Panc1 (cell line): ENCODE measurements at places on chromosomes 3 and 15.

- H3K4me3 ChIP-seq = no peak overlapping the region
- no peaks in the 10 kb centered on the region for H3K4me1 ChIP-seq
- no peaks in the 10 kb centered on the region for H3K36me3 ChIP-seq
- no peaks in the 10 kb centered on the region for H3K27me3 ChIP-seq
- no peak for DNase-seq
- H3K27ac ChIP-seq = no peak overlapping the region
These were observed 12.9 kb downstream of the LOXL1 start for GRCh38 chr15:73939138-73939537.

- no peak for DNase-seq
- no peaks in the 10 kb centered on the region for H3K36me3 ChIP-seq
- peak overlapping the region; percentile 93 for H3K27ac ChIP-seq
These were observed 58.5 kb upstream of the LMCD1 start for GRCh38 chr3:8442993-8443650.

- H3K4me3 ChIP-seq = no peak overlapping the region
- no peak overlapping the region for H3K27ac ChIP-seq
- no peaks in the 10 kb centered on the region for H3K36me3 ChIP-seq
- peaks cover 10% of the 10 kb centered on the region for H3K27me3 ChIP-seq
- no peak for DNase-seq
These were observed 6.8 kb upstream of the SKOR1 start for GRCh38 chr15:67818464-67818863.

DNA sequence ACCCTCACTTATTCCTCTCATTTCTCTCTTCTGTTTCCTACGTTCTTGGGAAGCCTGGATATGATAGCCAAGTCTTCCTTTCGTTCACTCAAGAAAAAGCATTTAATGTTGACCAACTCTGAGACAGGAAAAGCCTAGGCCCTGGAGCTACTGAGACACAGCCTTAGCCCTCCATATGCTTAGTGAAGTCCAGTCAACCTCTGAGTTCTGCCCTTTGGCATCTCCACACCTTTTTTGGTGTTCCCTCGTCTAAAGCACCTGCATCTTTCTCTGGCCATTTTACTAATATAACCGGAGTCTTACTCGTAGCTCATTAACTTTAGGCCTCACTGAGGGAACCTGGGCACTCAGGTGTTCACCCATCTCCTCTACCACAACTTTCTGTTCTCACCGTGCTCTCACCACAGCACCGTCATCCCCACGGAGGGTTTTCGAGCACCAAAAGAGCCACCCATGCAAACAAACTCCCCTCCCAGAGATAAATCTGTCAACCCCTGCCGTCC, 632 bp downstream of the MTHFS start:
- no peaks in the 10 kb centered on the region; the same call in 1 of the 2 replicates for H3K36me3 ChIP-seq
- DNase-seq = no peak
- peak overlapping the region; percentile 70 for H3K4me3 ChIP-seq
- H3K27ac ChIP-seq = peak overlapping the region; percentile 89

DNA sequence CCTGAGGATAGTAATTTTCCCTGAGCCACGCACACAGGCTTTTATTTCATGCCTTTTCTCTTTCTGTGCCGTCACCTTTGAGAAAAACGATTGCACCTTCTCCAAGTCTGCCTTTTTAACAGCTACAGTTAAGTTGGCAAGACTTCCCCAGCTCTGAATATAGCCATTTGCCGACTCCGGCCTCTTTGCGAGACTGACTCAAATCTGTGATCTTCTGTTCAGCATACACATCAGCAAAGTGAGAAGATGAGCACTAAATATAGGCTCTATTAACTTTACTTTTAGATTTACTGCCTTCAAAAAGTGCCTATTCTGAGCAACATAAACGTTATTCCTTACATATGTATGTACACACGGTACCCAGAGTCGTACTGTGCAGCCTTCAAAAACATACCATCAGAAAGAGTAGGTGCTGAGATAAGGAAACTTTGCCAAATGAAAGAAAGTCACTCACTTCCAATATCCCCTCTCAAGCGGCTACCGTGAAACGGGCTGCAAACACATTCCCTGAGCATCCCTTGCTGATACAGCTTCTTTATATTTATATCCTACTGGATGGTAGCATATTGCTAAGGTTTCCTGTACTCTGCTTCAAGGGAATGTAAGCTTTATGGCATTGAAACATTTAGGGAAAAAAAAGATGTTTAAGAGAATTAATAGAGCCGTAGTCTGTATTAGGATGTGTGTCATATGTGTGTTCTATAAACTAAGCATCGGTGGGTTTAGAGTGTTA, 283.3 kb upstream of the TPRG1 start:
- H3K27ac ChIP-seq = no peak overlapping the region
- no peak overlapping the region for H3K4me3 ChIP-seq
- no peaks in the 10 kb centered on the region for H3K27me3 ChIP-seq

DNA sequence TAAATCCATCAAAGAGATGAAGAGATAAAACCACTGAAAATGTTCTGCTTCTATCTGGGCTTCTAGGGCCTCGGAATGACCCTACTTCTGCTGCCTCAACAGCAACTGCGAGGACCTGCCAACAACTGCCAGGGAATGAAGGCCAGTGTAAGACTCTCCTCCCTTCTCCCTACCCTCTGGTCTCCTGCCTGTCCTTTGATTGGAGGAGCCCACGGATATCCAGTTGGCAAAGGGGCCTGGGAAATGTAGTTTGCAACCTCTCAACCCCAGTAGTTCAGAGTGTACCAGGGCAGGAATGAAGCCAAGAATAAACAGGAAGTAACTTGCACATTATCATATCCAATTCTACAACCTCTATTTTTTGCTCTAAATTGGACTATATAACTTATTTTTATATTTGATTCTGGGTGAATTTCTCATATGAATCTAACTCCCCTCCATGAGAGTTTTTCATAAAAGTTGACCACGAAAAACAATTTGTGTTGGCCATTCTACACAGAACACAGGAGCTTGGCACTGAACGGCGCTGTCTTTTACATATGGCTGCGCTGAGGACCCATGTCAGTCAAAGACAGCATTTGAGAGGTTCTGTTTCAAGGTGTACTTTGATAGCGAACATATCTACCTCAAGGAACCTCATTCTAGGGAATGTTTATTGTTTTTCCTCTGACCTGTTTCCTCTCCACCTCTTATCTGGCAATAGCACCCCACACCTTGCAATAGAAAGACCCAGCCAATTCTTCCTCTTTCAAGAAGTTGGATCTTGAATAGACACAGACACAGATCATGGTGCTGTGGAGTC, 91.1 kb upstream of the RNF7 start:
- DNase-seq = no peak
- H3K27me3 ChIP-seq = no peaks in the 10 kb centered on the region
- no peaks in the 10 kb centered on the region for H3K4me1 ChIP-seq
- no peak overlapping the region for H3K27ac ChIP-seq
- H3K36me3 ChIP-seq = no peaks in the 10 kb centered on the region
- no peak overlapping the region for H3K4me3 ChIP-seq

GRCh38 chr3:10758304-10759037, 57.6 kb upstream of the SLC6A11 start:
- H3K36me3 ChIP-seq = no peaks in the 10 kb centered on the region
- H3K27me3 ChIP-seq = peaks cover 4% of the 10 kb centered on the region; the same call in 1 of the 2 replicates
- no peak overlapping the region for H3K27ac ChIP-seq
- no peaks in the 10 kb centered on the region for H3K4me1 ChIP-seq

DNA sequence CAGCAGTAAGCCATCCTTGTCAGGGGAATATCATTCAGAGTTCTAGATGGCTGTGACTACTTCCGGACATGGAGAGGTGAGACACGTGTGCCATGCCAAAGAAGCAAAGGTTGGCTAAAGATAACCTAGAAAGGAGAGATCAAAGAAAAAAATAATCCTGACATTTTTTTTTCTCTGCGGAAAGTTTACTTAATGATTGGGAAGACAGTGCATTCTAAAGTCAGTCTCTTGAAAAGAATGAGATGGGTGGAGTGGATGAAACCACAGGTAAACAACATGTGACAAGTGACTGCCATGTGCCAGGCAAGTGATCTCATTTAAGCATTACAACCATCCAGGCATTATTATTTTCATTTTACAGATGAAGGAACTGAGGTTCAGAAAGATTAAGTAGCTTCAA, 436.6 kb downstream of the SOX2 start:
- no peak overlapping the region for H3K4me3 ChIP-seq
- H3K27me3 ChIP-seq = no peaks in the 10 kb centered on the region
- DNase-seq = no peak
- no peaks in the 10 kb centered on the region for H3K36me3 ChIP-seq

GRCh38 chr3:4853749-4854140, 125.5 kb upstream of the BHLHE40 start:
- H3K27me3 ChIP-seq = no peaks in the 10 kb centered on the region
- no peaks in the 10 kb centered on the region for H3K4me1 ChIP-seq
- H3K36me3 ChIP-seq = no peaks in the 10 kb centered on the region
- no peak overlapping the region for H3K27ac ChIP-seq
- no peak overlapping the region for H3K4me3 ChIP-seq
- DNase-seq = no peak

DNA sequence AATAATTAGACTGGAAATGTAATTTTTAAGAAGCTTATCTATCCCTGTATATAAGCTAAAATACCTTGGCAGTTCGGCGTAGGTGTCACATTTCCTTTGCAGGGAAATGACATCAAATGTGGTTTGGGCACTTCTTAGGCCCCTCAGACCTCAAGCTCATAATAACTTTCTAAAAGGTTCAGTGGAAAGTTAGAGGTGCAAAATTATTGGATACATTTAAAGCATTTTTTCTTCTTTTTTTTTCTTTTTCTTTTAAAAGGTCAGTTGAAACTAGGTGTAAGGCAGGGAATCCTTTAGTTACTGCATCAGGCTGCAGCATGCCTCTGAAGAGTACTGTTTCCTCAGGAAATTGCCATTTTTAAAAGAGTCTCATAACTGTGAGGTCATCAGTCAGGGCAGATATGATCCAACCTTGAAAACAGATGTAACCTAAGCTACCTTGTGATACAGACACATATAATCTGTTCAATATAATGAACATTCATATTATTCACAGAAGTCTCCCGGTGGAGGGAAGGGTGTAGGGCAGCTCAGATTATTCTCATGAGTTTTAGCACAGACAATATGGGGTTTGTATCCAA, 4.8 kb downstream of the SACM1L start:
- peaks cover 9% of the 10 kb centered on the region for H3K4me1 ChIP-seq
- H3K27ac ChIP-seq = no peak overlapping the region
- H3K27me3 ChIP-seq = no peaks in the 10 kb centered on the region
- peaks cover 2% of the 10 kb centered on the region for H3K36me3 ChIP-seq
- no peak overlapping the region for H3K4me3 ChIP-seq
- DNase-seq = no peak

- no peak for DNase-seq
- H3K27ac ChIP-seq = no peak overlapping the region
- H3K4me3 ChIP-seq = no peak overlapping the region
- no peaks in the 10 kb centered on the region for H3K36me3 ChIP-seq
These were observed 388.5 kb downstream of the VPS13C start for GRCh38 chr15:61671736-61672135.

- no peak overlapping the region for H3K27ac ChIP-seq
- no peak for DNase-seq
- H3K4me1 ChIP-seq = no peaks in the 10 kb centered on the region
- no peak overlapping the region for H3K4me3 ChIP-seq
These were observed 43.1 kb upstream of the SRGAP3 start for GRCh38 chr3:9292516-9292915.

DNA sequence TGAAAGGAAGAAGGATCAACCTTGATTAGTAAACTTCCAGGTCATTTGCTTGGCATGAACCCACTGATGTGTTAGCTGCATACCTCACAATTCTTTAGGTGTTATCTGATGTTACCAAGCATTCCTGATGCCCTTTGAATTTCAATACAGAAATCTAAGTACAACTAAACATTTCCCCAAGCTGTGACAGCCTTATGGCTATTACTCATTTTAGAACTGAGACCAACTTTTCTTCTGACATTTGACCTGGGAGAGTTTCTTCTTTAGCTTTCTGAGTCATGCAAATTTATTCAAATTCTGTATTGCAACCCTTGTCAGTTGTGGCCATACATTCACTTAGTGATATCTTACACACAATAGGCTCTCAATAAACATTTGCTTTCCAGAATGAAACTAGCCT, 124.3 kb downstream of the TIGIT start:
- H3K27me3 ChIP-seq = no peaks in the 10 kb centered on the region
- no peaks in the 10 kb centered on the region for H3K4me1 ChIP-seq
- no peaks in the 10 kb centered on the region for H3K36me3 ChIP-seq
- H3K27ac ChIP-seq = no peak overlapping the region

- no peaks in the 10 kb centered on the region for H3K36me3 ChIP-seq
- DNase-seq = no peak
- H3K27ac ChIP-seq = no peak overlapping the region
- no peaks in the 10 kb centered on the region for H3K4me1 ChIP-seq
These were observed 44.8 kb upstream of the CBLB start for GRCh38 chr3:105913616-105914015.

GRCh38 chr3:143228405-143228804, 108.8 kb downstream of the CHST2 start:
- H3K4me1 ChIP-seq = no peaks in the 10 kb centered on the region
- no peaks in the 10 kb centered on the region for H3K36me3 ChIP-seq
- no peak for DNase-seq
- H3K27ac ChIP-seq = no peak overlapping the region

DNA sequence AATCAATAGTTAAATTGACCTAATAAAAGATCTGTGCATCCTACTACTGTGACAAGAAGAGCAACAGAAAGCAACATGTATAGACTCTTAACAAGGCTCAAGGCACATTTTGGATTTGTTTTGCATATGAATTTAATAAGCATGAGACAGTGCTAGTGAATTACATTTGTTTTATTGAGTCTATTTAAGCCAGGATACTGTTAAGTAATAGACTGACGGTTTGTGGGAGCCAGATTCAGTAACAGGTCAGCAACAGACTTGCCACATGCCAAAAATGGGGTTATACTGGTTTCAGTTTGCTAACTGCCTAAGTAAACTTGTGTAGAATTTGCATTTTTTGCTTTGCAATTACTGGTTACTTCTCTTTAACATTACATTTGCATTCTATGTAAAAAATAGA, 54.0 kb downstream of the MBNL1 start:
- H3K4me1 ChIP-seq = peaks cover 28% of the 10 kb centered on the region; the same call in 1 of the 2 replicates
- no peak for DNase-seq
- H3K36me3 ChIP-seq = no peaks in the 10 kb centered on the region

GRCh38 chr3:187967993-187968392, 186.0 kb upstream of the LPP start:
- H3K36me3 ChIP-seq = no peaks in the 10 kb centered on the region
- H3K27ac ChIP-seq = no peak overlapping the region
- DNase-seq = no peak
- H3K4me1 ChIP-seq = no peaks in the 10 kb centered on the region

- no peaks in the 10 kb centered on the region for H3K27me3 ChIP-seq
- H3K4me3 ChIP-seq = no peak overlapping the region
- no peak for DNase-seq
- no peaks in the 10 kb centered on the region for H3K4me1 ChIP-seq
- H3K36me3 ChIP-seq = no peaks in the 10 kb centered on the region
- no peak overlapping the region for H3K27ac ChIP-seq
These were observed 344.2 kb upstream of the MCTP2 start for GRCh38 chr15:93887151-93887550.

GRCh38 chr3:115928376-115928775, 305.1 kb downstream of the GAP43 start:
- H3K27me3 ChIP-seq = no peaks in the 10 kb centered on the region
- H3K27ac ChIP-seq = no peak overlapping the region
- no peaks in the 10 kb centered on the region for H3K36me3 ChIP-seq
- no peak for DNase-seq
- no peaks in the 10 kb centered on the region for H3K4me1 ChIP-seq

- no peak for DNase-seq
- H3K27ac ChIP-seq = no peak overlapping the region
- no peaks in the 10 kb centered on the region for H3K27me3 ChIP-seq
- peaks cover 3% of the 10 kb centered on the region; the same call in 1 of the 2 replicates for H3K4me1 ChIP-seq
- no peaks in the 10 kb centered on the region for H3K36me3 ChIP-seq
These were observed 44.0 kb downstream of the ANAPC13 start for GRCh38 chr3:134441821-134442220.
